Right forelimb (tissue), 1 donor: ENCODE measurements at places on chromosomes 13 and 19.
A peak's percentile ranks its signal among the peaks of the same experiment; 100 is the strongest.

- DNase-seq: peak; percentile 72
These were observed 18.1 kb downstream of the MCF2L start for GRCh38 chr13:112986946-112987681.

GRCh38 chr19:45423033-45423588 lies 606 bp downstream of the ERCC1 start:
- DNase-seq: no peak

GRCh38 chr19:10270180-10270615 lies 722 bp upstream of the ICAM1 start:
- no peak for DNase-seq

DNA sequence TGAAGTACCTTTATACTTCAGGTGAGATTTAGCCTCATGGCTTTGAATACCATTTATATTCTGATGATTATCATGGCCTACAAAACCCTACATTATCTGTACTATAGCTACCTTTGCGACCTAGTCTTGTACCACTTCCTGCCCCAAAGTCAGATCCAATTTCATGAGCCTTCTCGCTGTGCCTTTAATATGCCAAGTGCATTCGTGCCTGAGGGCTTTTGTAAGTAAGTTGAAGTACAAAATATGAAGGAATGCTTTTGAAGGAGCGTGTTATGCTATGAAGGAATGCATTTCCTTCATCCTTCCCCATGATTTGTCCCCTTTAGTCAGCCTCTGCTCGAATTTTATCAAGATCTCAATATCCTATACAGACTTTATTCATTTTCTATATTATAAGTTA lies 9.2 kb upstream of the RASL11A start:
- DNase-seq: no peak

DNA sequence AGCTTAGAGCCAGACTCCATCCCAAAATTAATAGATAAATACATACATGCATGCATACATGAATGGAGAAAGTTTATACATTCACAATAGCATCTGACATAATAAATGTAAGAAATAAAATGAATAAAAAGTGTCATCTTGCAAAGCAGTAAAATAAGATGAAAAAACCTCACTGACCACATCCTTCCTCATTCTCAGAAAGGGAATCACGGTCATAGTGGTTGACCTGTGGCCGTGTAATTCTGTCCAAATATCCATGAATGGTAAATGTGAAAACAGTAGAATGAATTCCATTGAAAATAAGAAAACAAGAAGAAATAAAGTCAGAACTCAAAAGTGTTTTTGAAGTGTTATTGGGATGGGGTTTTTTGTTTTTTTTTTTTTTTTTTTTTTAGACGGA lies 9.8 kb upstream of the CDC42EP5 start:
- DNase-seq: no peak

GRCh38 chr19:30338878-30339623 lies 33.1 kb upstream of the ZNF536 start:
- no peak for DNase-seq

DNA sequence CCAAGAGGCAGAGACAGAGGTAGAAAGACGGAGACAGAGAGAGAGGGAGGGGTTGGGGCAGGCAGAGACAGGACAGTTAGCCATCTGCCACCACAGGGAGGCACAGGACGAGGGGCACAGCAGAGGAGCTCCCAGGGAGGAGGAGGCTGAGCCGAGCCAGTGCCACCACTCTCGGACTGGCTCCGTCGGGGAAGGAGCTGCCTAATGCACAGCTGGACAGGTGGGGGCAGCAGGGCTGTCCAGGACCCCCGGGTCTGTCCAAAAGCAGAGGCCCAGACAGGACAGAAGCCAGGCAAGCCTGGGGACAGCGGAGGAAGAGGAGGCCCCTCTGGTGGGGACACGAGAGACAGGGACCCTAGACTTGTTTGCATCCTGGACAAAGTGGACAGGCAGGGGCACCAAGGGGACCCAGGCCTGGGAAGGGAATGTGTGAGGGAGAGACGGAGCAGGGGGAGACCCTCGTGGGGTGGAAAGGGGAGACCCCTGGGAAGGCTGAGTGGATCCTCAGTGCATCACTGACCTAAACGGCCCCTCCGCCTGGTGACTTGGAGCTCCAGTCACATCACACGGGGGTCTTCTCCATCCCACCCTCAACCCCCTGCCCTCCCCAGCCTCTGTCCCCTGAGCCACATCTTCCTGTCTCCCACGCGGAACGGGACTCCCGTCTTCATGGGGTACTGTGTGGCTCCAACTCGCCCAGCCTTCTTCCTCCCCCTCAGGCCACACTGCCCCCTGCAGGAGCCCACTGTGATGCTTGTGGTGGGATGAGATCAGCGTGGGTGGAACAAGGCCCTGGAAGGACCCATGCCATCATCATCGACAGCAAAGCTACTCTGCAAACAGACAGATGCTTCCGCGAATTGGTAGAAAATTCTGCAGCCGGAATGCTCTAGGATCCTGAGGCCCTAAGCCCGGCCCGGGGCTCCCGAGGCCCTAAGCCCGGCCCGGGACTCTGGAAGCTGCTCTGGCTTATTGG lies 915 bp downstream of the F10 start:
- no peak for DNase-seq

GRCh38 chr13:110156301-110157049 lies 150.5 kb downstream of the COL4A1 start:
- DNase-seq: no peak
